ENCODE measurements at places on chromosomes 1 and 21. TPM values are rescaled to one million over a fixed set of nuclear protein-coding genes. Genes with fewer than 3 reads are reported as not detected.

CR1L gene
- not detected for total RNA-seq

NES gene
- total RNA-seq, result 6.4 TPM

HCN3 gene
- 28.4 TPM for total RNA-seq

SLC1A7 gene
- not detected for total RNA-seq

DNA sequence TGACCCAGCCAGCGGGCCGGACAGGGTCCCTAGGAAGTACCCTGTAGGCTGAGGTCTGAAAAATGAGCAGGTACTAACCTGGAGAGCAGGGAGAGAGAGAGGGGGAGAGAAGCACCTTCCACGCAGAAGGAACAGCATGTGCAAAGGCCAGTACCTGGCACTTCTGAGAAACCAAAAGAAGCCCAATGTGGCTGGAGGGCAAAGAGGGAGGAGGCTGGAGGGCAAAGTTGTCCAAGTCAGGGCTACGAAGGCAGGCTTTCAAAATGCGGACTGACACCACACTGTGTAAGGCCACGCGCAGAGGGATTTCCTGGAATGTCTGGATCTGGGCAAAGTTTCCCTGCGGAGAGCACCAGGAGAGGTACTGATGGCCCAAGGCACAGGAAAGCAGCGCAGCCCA, 64.4 kb downstream of the SSBP3 start:
- H3K27me3 ChIP-seq, result no peaks in the 10 kb centered on the region
- no peak overlapping the region for H3K4me3 ChIP-seq
- peak overlapping the region; percentile 62 for H3K27ac ChIP-seq

DOP1B gene
- total RNA-seq, result 74.4 TPM

DNA sequence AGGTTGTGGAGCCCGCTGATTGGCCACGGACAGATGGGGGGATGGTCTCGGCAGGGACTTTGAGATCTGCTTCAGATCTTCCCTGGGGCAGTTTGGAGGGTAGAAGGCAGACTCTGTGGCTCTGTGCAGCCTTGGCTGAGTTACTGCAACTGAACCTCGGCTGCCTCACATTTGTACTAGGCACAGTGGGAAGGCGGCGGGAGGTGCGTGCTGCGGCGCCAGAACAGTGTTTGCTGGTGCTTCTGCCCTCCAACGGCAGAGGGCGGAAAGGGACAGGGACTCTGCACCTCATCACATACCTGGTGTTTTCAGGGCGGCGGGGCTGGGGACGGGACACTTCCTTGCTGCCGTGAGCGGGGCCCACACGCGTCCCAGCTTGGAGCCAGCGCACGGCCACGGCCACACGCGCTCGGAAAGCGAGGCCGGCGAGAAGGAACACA, 26.2 kb downstream of the SLC66A1 start:
- no peak overlapping the region for H3K27ac ChIP-seq
- H3K36me3 ChIP-seq, result peaks cover 7% of the 10 kb centered on the region
- H3K4me1 ChIP-seq, result peaks cover 7% of the 10 kb centered on the region
- H3K27me3 ChIP-seq, result no peaks in the 10 kb centered on the region
- H3K4me3 ChIP-seq, result no peak overlapping the region

LCE2A gene
- total RNA-seq, result not detected

- H3K4me3 ChIP-seq, result no peak overlapping the region
- no peaks in the 10 kb centered on the region for H3K27me3 ChIP-seq
- H3K36me3 ChIP-seq, result no peaks in the 10 kb centered on the region
- H3K27ac ChIP-seq, result no peak overlapping the region
- peak; percentile 7 for DNase-seq
- H3K4me1 ChIP-seq, result peaks cover 4% of the 10 kb centered on the region
These were observed 3.5 kb downstream of the C1orf159 start for GRCh38 chr1:1112237-1112985.

DNA sequence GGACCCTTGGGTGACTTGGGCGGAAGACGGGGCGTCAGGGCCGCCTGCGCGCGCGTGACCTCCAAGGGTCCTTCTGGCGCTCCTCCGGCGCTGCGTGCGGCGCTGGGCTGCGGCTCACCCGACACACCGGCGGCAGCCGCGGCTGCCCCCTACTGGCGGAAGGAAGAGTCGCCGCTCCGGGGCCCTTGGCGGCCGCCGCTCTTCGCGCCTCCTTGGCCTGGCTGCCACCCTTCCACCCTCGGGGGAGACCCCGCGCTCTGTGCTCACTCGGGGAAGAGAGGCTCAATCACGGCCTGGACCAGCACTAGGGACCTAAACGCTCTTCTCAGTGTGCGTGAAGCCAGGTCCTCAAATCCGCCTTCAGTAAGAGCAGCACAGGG, 89.7 kb downstream of the DMRTA2 start:
- DNase-seq, result peak; percentile 70
- H3K4me3 ChIP-seq, result peak overlapping the region; percentile 55
- H3K27ac ChIP-seq, result peak overlapping the region; percentile 25
- H3K27me3 ChIP-seq, result peaks cover 42% of the 10 kb centered on the region

DNA sequence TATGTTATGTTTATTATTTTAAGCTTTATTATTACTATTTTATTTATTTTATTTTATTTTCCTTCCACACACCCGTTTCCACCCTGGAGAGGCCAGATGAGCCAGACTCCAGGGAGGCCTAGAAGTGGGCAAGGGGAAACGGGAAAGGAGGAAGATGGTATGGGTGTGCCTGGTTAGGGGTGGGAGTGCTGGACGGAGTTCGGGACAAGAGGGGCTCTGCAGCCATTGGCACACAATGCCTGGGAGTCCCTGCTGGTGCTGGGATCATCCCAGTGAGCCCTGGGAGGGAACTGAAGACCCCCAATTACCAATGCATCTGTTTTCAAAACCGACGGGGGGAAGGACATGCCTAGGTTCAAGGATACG, 468 bp upstream of the MX1 start:
- H3K27me3 ChIP-seq, result no peaks in the 10 kb centered on the region
- no peak for DNase-seq
- H3K4me1 ChIP-seq, result peaks cover 4% of the 10 kb centered on the region
- peak overlapping the region; percentile 56 for H3K27ac ChIP-seq
- H3K4me3 ChIP-seq, result peak overlapping the region; percentile 34

- no peaks in the 10 kb centered on the region for H3K27me3 ChIP-seq
- no peaks in the 10 kb centered on the region for H3K36me3 ChIP-seq
- no peak overlapping the region for H3K4me3 ChIP-seq
- H3K4me1 ChIP-seq, result peaks cover 37% of the 10 kb centered on the region
These were observed 1.1 kb upstream of the TMEM52 start for GRCh38 chr1:1920057-1920607.

All from transverse colon (tissue), 4 donors.